Fibroblast of skin of abdomen (primary cell): ENCODE measurements at places on chromosomes 3 and 15.

DNA sequence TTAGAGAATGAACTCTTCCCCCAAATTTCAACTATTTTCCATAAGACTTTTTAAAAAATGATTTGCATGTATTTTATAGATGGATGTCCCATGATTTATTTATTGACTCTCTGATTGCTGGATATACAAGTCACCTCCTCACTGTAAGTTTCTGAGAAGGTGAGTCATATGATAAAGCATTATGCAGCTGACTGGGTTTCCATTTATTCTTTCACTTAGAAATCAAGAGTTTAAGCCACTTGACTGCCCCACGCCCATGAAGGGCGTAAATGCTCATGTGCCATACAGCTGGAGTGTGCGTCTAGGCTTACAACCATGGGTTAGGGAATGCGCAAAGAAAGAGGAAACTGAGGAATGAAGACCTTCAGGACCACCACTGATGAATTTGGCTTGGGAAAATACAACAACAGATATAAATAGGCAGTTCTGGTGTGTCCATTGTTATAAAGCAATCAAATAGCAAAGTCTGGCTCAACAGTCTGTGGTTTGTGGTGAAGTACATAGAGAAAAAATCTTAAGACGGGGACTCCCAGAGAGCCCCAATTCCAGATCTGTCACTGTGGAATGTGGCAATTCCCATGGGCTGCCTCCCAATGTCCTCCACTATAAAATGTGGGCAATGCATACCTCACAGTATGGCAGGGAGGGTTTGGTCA is 20.3 kb downstream of the SLCO2A1 start:
- peak; percentile 76 for DNase-seq

DNA sequence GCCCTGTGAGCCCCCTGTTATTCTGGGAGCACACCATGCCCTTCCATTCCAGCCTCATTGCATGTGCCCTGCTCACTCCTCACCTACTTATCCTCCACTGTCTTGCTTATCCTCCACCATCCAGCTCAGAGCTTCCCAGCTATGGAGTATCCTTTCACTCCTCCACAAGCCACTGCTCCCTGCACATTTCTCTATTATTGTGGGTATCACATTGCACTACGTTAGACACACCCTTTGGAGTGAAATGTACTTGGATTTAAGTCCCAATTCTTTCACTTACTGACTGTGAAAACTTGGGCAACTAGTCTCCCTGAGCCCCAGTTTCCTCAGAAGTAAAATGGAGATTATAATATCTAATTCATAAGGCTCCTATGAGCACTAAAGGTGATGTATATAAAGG is 4.3 kb downstream of the MASP1 start:
- no peak for DNase-seq

GRCh38 chr15:70062321-70062956 is 35.3 kb downstream of the TLE3 start:
- peak; percentile 99 for DNase-seq

GRCh38 chr3:120497336-120497735 is 46.5 kb upstream of the FSTL1 start:
- DNase-seq: peak; percentile 94

GRCh38 chr3:186841620-186842019 is 890 bp upstream of the ADIPOQ start:
- no peak for DNase-seq
